Frontal cortex (tissue), 4 donors: ENCODE measurements at places on chromosomes 6 and 20. TPM values are rescaled to one million over a fixed set of nuclear protein-coding genes. Genes with fewer than 3 reads are reported as not detected.

Gene IL17F
- not detected for total RNA-seq

Gene SH3BGRL2
- total RNA-seq, result 23.6 TPM

Gene MAD2L1BP
- 25.3 TPM for total RNA-seq

Gene PRDM13
- not detected for total RNA-seq

Gene PMEPA1
- 6.1 TPM for total RNA-seq

Gene HLA-DPB1
- 2.4 TPM for total RNA-seq

Gene CST2
- total RNA-seq, result not detected

Gene SAMD3
- total RNA-seq, result 18.3 TPM

Gene ERVFRD-1
- not detected for total RNA-seq
